NCI-H187 (cell line): ENCODE measurements at places on chromosomes 16 and 17.

DNA sequence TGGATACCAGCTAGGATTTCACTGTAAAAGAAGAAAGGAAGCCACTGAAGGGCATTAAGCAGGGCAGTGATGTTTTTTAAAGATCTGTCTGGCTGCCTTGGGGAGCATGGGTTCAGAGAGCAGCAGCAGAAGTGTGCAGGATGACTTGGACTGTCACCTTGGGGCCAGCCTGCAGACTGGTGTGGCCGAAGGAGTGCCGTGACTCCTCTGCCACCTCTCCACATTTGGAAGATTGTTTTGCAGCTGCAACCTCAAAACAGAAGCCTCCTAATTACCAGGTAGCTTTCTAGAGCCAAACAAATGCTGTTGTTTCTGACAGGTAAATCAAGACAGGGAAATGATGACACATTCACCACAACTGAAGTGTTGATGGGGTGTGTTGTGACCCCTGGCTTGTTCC is 681.4 kb downstream of the WWOX start:
- no peak for DNase-seq

DNA sequence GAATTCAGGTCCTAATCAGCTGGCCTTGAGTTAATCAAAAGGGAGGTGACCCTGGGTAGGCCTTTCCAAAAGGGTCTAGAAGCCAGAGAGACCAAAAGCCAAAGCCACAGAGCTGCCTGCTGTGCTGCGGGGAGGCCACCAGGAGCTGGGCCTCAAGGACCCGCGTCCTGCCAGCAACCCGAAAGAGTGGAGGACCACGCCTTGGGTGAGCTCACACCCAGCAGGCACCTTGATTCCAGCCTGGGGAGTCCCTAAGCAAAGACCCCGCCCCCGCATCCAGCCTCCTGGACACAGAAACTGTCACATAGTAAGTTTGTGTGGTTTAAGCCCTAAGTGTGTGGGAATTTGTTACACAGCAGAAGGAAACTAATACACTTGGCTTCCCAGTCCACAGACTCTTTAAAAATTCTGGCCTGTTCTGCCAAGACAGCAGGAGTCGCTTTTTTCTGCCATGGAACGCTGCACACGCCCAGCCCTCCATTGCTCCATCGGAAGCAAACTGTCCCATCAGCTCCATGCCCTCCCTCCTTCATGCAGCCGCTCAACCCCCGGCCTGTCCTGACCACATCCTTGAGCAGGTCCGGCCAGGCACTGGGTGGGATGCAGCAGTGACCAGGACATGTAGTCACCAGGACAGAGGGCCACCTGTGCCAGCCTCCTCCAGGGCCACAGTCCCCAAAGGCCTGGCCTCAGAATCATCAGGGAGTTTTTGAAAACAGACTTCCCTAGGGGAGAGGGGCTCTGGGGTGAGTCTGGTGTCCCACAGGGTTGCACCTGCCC is 20.9 kb upstream of the RASD1 start:
- no peak for DNase-seq

DNA sequence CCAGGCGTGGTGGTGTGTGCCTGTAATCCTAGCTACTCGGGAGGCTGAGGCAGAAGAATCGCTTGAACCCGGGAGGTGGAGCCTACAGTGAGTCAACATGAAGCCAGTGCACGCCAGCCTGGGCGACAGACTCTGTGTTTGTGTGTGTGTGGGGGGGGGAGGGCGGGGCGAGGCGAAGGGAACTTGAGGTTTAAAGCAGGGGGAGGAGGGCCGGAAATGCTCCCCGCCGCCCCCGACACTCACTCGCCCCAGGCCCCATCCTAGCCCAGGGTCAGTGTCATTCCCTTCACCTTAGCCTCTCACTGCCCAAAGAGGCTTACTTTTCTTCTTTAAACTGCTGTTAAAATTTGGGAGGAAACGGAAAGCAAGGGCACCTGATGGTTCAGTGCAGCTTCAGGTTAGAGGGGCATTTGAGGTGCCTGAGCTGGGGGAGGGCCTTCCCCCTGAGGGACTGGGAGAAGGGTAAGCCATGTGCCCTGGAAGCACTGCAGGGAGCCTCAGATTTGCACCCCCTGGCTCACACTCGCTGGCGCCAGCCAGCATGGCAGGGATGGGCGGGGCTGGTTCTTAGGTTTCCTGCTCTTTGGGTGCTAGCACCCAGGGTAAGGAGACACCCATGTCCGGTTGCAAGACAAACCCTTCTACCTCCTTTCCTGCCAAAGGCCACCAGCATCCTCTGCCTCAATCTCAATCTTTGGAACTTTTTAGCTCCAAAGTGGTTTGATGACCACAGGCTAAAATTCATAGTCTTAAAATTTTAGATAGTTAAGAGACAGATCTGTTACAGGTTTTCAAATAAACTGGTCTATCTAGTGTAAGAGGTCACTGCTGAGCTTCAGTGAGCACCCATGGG is 2.2 kb upstream of the LIMD2 start:
- DNase-seq = no peak

DNA sequence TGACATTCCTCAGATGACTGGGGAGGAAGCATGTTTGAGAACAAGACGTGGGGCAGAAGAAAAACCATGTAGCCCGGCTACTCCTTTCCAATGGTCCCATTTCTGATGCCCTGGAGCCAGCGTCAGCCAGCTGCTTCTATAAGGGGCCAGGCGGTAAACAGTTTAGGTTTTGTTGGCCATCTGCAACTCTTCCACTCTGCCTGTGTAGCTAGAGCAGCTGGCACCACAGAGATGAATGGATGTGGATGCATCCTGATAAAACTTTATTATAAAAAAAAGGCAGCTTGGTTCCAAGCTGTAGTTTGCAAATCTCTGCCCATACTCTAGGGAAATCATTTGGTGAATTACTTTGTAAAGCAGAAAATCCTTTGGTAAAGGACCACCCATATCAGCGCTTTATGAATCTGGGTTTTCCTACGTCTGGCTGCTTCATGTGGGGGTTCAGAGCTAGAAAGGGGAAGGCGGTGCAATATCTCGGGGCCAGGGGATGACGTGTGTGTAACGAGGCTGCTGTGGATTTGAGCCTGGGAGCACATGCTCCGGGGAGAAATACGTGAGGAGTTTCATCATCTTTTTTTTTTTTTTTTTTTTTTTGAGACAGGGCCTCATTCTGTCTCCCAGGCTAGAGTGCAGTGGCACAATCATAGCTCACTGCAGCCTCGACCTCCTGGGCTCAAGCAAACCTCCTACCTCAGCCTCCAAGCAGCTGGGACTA is 3.4 kb upstream of the SRL start:
- no peak for DNase-seq

- DNase-seq = no peak
Observed at GRCh38 chr17:3969963-3970362, 5.7 kb upstream of the ATP2A3 start.

GRCh38 chr16:72818236-72818845 is 229.6 kb downstream of the ZFHX3 start:
- DNase-seq = no peak

DNA sequence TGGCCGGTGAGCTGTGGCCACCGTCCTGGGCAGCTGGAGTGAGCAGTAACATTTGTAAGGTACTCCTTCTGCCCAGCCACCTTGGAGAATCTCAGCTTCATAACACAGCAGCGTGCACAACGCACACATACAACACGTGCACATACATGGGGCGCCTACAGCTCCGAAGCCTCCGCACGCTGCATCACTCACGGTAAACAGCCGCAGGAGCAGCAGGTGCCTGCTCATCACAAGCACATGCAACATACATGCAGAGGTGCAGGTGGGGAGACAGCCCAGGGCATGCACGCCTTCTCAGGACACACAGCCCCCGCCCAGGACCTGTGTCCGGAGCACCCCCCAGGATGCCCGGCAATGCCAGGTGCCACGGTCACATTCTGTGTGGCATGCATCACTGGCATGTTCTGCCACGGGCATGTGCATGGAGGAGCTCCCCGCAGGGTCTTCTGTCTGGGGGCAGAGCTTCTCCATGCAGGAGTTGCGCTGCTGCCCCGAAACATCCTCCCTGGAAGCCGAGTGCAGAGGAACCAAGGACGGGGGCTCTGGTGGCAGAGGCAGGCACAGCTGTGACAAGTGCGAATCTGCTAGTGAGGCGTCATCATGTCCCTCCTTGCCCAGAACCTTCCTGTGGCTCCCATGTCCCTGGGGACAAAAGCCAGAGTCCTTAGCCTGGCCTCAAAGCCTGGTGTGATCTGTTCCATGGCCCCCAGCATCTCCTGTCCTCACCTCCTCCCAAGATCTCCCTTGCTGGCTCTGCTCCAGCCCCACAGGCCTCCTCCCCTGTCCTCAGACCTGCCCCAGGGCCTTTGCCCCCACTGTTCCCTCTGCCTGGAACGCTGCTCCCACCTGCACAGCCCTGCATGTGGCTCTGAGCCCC is 184.0 kb upstream of the GSE1 start:
- no peak for DNase-seq

GRCh38 chr16:27928542-27928941 is 135.0 kb downstream of the GSG1L start:
- no peak for DNase-seq

GRCh38 chr16:12141073-12141951 is 164.8 kb downstream of the SNX29 start:
- DNase-seq = no peak

DNA sequence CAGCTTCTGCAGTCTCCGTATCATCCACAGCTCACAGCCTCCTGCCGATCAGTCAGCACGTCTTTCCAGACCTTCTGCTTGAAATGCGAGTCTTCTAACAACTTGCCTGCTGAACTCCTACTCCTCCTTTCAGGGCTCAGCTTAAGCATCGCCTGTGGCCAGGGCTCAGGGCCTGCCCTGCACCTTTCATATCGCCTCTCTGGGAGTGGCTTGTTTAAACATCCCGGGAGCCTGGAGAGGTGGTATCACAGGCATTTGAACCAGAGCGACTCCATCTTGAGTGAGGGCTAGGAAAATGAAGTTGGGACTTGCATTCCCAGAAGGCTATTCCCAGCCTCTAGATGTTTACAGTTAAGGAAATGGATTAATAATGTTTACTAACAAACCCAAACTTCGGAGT is 13.9 kb upstream of the CYB561 start:
- no peak for DNase-seq

GRCh38 chr16:1223355-1224214 is 1.5 kb downstream of the TPSG1 start:
- DNase-seq = no peak

GRCh38 chr16:22732400-22732799 is 81.6 kb upstream of the HS3ST2 start:
- no peak for DNase-seq

DNA sequence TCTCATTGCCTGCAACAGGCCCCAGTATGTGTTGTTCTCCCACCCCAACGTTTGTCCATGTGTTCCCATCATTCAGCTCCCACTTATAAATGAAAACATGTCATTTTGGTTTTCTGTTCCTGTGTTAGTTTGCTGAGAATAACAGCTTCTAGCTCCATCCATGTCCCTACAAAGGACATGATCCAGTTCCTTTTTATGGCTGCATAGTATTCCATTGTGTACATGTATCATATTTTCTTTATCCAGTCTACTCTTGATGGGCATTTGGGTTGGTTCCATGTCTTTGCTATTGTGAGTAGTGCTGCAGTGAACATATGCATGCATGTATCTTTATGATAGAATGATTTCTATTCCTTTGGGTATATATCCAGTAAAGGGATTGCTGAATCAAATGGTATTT is 10.8 kb upstream of the KRTAP9-2 start:
- DNase-seq = no peak

- no peak for DNase-seq
Observed at GRCh38 chr17:80236911-80237310, 16.7 kb downstream of the SLC26A11 start.

DNA sequence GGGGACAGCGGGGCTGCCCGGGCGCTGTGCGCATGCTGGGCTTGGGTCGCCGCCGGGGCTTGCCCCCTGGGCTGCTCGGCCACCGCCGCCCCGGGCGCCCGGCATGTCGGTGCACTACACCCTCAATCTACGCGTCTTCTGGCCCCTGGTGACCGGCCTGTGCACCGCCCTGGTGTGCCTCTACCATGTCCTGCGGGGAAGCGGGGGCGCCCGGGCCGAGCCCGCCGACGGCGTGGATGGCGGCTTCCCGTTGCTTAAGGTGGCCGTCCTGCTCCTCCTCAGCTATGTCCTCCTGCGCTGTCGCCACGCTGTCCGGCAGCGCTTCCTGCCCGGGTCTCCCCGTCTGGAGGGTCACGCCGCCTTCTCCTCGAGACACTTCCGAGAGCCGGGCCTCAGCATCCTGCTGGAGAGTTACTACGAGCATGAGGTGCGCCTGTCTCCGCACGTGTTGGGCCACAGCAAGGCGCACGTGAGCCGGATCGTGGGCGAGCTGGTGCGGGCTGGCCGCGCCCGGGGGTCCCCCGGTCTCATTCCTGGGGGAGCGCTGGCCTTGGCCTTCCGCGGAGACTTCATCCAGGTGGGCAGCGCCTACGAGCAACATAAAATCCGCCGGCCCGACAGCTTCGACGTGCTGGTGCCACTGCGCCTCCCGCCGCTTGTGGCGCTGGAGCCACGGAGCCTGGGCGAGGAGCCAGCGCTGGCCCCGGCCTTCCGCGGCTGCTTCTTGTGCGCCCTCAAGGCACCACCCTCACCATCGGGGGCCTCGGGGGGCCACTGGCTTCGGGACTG is 789 bp downstream of the ITPRIPL2 start:
- no peak for DNase-seq

- DNase-seq = no peak
Observed at GRCh38 chr16:65684230-65684629, 562.4 kb upstream of the CDH11 start.

DNA sequence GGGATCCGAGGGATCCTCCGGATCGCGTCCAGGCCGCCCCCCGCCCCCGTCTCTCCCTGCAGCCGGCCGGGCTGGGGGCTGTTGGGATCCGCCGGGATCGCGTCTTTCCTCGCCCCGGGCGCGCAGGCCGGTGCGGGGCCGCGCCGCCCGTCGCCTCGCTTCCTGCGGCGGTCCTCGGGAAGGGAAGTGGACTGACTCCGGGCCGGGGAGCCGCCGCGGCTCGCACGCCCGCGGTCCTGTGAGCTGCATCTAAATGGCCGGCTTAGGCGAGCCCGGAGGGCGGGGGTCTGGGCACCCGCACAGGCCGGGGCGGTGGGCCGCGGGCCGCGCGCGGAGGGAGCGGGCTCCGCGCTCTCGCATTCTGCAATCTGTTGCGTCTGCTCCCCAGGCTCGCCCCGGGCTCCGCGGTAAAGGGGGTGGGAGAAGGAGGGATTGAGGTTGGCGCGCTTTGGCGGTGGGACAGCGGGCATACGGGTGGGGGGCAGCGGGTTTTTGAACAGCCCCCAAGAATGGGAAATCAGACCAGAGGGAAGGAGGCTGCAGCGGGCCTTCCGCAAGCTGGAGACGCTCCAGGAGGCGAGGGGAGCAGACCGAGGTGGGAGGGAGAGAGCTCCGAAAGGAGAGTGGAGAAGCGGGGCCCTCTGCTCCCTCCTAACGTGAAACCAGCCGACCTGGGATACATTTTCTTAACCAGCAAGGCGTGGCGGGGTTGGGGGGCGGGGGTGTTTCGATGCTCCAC is 2.2 kb downstream of the TMEM132E start:
- DNase-seq = no peak
